ENCODE measurements at places on chromosomes 16 and 17. TPM values are rescaled to one million over a fixed set of nuclear protein-coding genes. Genes with fewer than 3 reads are reported as not detected.

DNA sequence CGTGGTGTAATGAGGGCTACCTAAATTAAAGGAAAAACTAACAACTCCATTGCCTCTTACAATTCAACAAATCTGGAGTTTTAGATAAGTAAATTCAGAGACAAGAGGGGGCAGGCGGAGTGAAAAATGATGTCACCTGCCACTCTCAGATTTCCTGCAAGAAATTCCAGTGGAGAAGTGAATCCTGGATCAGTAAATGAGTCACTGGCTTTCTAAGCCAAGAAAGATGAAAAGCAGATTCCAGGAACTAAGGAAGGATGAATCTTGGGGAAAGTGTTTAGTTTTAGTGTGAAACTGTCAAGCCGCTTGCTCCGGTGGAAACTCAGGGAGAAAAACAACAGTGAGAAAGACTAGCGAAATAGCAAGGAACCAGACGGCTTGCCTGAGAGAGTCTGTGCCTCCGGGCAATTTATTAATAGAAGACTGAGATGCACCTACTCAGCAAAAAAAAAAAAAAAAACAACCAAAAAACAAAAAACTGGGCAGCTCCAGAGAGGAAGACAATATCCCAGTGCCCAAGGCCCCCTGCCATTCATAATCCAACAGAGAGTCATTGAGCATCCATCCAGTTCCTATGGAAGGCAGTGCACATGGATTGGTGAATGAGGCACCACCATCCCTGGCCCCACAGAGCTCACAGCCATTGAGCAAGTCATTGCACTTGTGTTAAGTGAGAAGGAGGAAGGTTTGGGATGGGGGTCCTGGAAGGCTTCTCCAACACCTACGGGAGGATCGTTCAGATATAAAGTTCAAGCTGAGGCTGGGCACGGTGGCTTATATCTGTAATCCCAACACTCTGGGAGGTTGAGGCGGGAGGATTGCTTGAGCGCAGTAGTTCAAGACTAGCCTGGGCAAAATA is 12.1 kb upstream of the RIPOR1 start:
- DNase-seq: peak; percentile 90

- no peak for DNase-seq
These were observed 132.1 kb downstream of the CLEC16A start for GRCh38 chr16:11076259-11077018.

DNA sequence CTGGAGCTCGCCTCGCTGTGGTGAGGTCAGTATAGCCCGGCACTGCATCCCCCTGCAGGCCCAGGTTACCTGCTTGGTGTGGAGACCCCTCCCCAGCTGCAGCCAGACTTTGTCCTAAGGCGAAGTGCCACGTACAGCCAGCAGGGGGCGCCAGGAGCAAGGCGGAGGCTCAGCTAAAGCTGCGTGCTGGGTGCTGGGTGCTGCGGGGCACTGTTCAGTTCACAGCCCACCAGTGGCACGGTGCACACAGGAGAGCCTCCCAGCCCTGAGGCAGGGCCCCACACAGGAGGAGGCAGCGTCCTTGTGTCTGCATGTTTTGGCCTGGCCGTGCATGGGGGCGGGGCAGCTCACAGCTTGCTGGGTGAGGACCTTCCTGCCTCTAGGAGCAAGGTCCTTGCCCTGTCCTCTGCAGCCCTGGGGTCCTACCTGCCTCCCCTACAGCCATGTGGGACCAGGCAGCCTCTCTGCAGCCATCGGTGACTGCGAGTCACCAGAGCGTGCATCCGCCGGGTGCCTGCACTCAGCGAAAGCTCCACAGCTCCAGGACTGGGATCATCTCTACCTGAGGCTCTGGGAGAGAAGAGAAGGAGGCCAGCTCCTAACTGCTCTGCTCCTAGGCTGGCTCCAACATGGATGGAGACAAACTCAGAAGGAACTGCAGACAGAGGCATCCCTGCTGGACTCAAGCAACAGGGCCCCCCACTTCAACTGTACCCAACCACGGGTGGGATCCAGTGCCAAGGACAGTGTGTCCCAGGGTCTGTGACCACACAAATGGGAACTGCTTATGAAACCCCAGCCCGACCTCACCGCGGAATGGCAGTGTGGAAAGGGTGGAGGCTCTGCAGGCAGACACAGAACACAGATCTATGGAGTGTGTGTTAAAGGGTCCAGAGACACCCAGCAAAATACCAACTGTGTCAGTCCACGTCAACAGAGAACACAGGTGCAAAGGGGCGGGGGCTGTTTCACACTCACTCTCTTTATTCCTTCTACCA is 19.0 kb downstream of the SLC7A5 start:
- DNase-seq: peak; percentile 99

Gene MYH8
- total RNA-seq: not detected

Gene SALL1
- total RNA-seq: under 0.01 TPM

Data from osteoblast (primary cell).